ENCODE measurements at places on chromosomes 6 and 20.
A peak's percentile ranks its signal among the peaks of the same experiment; 100 is the strongest.

- peak; percentile 72 for DNase-seq
These were observed 2.1 kb downstream of the TOP1 start for GRCh38 chr20:41030531-41031242.

GRCh38 chr20:62362991-62363919 is 3.9 kb downstream of the LAMA5 start:
- DNase-seq = no peak

- DNase-seq = no peak
These were observed 10.5 kb downstream of the FYN start for GRCh38 chr6:111862741-111863140.

DNA sequence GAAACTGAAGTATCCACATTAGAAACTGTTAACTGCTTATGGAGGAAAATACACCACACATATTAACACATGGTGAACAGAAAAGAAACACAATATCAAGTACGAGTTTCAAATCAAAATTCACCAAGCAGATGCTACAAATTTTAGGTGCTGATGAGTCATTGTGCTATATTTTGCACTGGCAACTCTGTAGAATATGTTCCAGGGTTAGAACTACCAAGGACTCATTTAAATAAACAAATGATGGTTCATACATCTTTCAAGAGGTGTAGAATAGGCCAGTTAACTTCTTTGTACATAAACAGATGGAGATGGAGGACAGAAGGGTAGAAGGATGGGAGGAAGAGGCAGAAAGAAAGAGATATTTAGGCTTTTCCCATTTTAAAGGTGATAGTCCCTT is 184.9 kb downstream of the ARHGAP18 start:
- DNase-seq = no peak

GRCh38 chr20:39264506-39265172 is 302.5 kb downstream of the DHX35 start:
- peak; percentile 85 for DNase-seq

DNA sequence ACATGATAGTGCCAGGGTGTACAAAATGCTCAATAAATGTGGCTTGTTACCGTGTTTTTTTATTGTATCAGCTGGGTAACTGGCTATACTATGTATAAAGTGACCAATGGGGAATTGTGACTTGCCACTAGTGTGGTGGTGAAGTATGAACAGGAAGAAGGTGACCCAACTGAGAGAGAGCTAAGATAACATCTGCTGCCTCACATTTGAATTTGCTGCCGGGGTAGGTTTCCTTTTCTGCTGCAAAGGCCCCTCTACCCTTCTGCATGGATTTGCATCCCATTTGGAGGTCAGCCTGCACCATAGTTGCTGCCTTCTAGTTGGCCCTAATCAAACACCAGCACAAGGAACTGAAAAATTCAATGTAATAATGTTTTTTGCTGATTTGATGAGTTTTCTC is 24.1 kb downstream of the IL17A start:
- no peak for DNase-seq

DNA sequence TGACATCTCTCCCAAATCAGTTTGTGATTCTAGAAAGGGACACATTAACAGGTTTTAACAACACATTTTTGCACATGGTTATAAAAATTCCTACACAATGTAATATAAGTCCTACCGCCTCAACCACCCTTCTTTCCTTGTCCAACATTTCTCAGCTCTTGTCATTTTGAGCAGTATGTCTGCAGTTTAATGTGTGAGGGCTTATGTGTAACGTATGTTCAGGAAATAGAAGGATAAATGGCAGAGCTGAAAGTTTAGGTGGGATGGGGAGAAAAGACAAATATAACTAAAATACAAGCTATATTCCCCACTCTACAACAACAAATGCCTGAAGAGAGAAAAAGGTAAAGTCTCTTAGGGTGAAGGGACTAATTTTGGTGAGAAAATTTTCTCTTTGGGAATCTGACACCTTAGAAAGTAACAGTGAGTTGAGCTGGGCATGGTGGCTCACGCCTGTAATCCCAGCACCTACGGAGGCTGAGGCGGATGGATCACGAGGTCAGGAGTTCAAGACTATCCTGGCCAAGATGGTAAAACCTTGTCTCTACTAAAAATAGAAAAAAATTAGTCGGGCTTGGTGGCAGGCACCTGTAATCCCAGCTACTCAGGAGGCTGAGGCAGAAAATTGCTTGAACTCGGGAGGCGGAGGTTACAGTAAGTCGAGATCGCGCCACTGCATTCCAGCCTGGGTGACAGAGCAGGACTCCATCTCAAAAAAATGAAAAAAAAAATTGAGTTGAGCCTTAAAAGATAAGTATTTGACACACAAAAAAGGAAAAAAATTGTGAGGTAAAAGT is 5.1 kb downstream of the PNRC1 start:
- no peak for DNase-seq

- no peak for DNase-seq
These were observed 117.4 kb downstream of the RNASET2 start for GRCh38 chr6:166838987-166839386.

DNA sequence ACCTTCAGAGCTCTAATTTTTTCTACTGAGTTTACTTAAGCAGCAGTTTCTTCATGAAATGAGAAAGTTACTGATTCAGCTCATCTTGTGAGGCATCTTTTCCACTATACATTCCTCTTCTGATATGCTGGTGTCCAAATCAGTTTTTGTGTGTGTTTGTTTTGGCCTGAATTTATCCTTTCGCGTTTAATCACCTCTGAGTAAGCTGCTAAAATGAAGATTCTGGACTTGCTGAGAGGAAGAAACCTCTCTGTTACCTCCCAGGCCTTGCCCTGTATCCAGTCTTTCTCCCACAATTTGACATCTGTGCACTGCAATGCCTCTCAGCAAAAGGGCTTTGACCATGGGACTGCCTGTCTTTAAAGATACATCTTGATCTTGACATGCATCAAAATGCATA is 536.2 kb upstream of the NRSN1 start:
- no peak for DNase-seq

GRCh38 chr20:43731927-43732326 is 5.1 kb upstream of the GTSF1L start:
- no peak for DNase-seq

GRCh38 chr6:44540881-44541280 is 153.4 kb downstream of the CDC5L start:
- no peak for DNase-seq

DNA sequence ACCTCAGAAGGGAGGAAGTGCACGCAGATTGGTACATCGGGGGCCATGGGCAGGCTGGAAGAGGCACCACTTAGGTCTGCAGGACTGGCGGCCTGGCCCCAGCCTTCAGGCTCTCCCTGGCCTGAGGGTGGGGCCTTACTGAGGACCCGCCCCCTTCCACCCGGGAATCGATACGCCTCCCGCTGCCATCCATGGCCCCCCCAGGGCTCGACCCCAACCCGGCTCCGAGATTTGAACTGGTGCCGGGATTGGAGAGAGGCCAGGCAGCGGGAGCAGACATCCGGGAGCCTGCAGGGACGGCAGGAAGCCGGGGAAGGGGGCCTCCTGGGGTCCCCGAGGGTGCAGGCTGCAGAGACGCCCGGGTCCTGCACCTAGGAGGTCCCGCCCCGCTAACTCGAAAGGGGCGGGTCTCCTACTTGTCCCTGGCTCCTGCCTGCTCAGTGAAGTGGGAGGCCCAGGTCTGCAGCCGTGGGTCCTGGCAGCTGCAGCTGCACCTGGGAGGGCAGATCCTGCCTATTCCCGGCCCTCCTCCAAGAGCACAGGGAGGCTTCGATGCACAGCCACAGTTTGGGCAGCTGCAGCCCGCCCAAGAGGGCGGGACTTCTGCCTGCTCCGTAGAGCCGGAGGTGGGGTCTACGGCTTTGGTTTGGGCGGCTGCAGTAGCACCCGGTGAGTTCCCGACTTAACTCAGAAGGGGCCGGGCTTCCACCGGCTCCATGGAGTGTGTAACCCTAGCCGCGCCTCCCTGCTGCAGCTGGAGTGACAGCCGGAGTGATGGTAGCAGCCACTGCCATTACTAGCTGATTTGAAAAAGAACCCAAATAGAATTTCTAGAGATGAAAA is 35.2 kb upstream of the TBC1D22B start:
- peak; percentile 94 for DNase-seq

- DNase-seq = no peak
These were observed 7.1 kb upstream of the AFDN start for GRCh38 chr6:167819576-167819975.

DNA sequence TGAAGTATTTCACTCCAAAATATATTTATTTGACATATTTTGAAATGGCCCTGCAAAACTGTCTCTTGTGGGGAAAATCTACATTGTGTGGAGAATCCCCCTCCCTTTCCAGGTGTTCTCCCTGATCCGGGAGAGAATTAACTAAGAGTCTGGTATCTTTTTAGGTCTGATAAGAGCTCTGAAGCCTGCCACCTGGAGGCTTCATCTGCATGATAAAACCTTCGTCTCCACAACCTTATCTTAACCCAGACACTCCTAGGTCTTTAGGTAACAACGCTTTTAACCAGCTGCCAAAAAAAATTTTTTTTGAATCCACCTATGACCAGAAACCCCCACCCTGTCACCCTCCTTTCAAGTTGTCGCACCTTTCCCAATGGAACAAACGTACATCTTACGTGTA is 43.0 kb downstream of the FAM184A start:
- DNase-seq = no peak

- DNase-seq = no peak
These were observed 122.2 kb downstream of the KIF16B start for GRCh38 chr20:16451001-16451400.

DNA sequence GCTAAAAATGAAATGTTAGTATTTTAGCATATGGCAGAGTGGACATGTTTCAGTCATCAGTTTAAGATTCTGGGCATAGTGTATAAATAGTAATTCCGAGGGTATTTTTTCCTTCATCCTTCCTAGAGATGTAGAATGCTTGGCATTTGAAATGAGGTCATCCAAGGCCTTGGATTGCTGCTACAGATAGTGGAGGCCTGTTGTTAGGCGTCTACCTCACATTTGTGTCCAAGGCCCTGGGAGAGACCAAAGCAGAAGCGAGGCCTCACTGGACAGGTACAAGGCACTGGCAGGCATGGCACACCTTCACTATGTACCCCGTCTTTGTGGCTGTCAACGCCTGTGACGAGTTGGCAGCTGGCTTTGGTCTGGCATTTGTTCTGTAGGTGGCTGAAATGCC is 58.0 kb downstream of the DTD1 start:
- no peak for DNase-seq

GRCh38 chr6:132065556-132065955 is 114.4 kb upstream of the CCN2 start:
- DNase-seq = peak; percentile 87

DNA sequence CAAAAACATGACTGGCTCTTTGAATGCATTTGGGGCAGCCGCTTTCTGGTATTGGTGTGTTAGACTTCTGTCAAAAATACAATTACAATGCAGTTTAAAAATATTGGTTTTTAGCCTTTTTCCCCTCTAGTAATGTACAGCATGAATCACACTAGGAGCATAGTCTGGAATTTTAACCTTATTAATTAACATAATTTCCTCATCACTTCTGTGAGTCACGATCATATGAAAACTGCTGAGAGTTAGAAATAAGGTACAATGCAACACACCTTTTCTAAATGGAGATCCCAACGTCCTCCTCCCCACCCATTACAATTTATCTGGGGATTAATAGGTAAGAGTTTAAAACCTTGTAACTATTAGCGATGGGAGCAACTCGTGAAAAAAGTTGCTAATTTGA is 297.1 kb upstream of the RIMS1 start:
- DNase-seq = peak; percentile 61

DNA sequence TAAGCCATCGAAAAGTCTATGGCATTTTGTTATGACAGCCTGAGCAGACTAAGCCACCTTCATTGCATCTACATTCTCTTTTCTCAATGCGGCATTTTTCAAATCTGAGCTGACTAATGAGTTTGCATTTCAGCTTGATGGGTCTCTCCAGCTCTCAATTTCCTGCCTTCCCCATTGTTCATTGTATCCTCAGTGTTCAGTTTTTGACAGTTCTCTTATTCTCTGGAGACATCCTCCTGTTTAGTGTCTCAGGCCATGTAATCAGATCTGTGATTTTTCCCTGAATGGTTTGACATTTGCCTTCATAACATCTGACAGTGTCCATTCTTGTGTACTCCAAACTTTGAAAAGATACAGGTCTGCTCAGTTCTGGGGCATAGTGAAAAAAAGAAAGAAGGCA is 27.9 kb upstream of the MCM3 start:
- no peak for DNase-seq

GRCh38 chr20:50372770-50373088 is 137.5 kb upstream of the PTPN1 start:
- DNase-seq = peak; percentile 42

DNA sequence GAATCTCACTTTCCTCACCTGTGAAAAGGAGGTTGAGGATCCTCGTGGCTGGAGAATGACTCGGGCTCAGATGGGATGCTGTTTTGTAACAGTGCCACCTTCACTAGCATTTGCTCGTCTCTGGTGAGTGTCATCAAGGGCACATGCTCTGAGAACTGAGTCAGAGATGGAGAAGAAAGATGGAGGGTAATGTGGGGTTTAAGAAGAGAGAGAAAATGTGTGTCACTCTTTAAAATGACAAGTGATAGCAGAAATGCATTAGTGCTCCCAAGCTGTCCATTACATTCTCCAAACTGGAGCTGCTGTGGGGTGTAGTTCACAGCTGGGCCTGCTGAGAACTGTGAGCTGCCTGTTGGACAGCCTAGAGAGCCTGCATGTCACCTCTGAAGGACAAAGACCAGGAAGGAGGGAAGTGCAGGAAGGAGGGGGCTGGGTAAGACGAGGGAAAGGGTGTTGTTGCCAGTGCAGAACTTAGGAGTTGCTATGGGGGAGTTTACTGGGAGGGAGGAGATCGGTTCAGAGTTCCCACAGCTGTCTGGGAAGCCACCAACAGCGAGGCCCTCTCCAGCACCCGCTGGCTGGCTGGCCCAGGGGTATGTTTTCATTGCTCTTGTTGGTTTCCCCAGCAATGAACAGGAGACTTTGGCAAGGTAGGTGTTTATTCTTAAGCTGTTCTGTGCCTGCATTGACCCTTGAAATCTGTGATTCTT is 19.8 kb downstream of the GMPR start:
- DNase-seq = peak; percentile 60

GRCh38 chr6:42520786-42521607 is 42.8 kb upstream of the UBR2 start:
- DNase-seq = peak; percentile 90

DNA sequence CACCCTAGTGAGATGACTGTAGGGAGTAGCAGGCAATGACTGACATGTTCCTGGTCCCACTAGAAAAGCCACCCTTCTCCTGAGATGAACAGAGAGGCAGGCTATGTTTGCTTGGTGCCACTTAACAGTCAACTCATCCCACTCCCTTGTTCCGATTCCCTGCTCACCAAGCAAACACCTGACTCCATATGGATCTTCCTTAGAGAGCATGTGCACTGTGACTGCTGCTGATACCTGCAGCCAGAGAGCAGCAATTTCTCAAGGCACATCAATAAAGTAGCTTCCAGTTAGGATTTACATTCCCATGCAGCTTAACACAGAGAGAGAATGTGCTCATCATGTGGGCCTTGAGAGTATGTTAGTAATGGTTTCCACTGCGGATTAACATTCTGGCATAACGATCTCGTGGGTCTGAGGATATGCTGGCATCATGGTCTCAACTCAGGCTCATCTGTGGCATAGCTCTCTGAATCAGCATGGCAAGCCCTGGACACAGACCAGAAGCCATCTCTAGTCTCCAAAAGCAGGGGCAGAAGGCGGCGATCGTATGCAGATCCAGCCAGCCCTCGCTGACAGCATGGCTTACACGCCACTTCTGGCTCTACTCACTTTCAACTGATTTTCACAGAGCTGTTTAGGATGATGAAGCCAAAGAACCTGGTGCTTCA is 43.9 kb downstream of the ATXN1 start:
- no peak for DNase-seq

- DNase-seq = no peak
These were observed 64.0 kb upstream of the TXNDC5 start for GRCh38 chr6:7974565-7974937.
